ENCODE measurements at places on chromosomes 12 and 14.

- DNase-seq, result no peak
Observed at GRCh38 chr12:5201554-5202218, 158.0 kb downstream of the KCNA5 start.

GRCh38 chr12:84913129-84913515, 523 bp upstream of the SLC6A15 start:
- no peak for DNase-seq

DNA sequence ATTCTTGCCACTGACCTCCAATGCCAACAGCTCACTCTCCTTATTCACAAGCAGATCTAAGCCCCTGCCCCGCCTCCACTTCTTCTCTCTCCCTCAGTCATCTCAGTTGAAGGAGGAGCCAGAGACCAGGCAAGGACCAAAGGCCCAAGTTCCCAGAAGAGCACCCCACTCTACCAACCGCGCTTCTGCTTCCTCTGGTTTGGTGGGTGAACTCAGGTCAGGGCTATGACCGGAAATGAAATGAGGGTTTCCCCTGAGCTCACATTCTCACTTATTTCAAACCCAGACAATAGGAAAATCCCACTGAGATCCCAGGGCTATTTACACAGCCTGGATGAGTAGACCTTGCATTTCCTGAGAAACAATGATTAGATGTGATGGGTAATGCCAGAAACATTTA, 9.9 kb downstream of the DPF3 start:
- no peak for DNase-seq

GRCh38 chr14:42884100-42884499, 1277.4 kb downstream of the LRFN5 start:
- no peak for DNase-seq

GRCh38 chr14:44029933-44030332, 477.1 kb downstream of the FSCB start:
- no peak for DNase-seq

DNA sequence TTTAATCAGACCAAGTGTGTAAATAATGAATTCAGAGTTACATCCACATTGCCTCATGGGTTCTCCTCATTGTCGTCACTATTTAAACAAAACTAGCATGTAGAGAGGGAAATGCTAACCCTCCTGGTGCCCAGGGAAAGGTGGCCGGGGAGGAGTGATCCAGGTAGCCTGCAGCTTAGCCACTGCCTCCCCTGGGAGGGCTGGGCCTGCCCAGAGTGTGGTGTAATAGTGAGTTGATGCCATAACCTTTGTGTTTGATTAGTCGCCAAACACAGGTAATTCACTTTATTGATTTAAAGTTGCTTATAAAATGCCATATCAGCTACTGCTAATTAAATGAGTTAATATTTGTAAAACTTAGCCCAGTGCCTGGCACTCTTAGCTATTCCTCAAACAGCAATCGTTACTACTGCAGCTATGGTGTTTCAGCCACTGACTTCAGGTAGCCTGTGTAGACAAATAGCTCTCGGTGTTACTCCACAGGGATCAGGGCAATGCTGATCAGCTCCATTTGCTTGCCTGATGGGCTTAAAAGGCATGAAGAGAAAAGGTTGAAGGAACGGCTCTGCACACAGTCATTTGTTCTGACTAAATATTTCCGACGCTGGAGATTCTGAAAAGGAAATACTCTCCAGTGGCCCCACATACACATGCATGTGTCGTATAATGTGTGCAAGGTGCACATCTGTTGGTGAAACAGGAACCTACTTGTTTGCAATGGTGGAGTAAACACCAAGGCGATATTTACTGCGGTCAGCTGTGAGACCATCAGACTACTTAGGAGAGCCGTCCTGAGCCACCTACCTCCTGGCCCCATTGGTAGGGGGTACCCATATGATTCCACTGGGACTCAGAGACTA, 45.7 kb upstream of the PRMT8 start:
- no peak for DNase-seq

DNA sequence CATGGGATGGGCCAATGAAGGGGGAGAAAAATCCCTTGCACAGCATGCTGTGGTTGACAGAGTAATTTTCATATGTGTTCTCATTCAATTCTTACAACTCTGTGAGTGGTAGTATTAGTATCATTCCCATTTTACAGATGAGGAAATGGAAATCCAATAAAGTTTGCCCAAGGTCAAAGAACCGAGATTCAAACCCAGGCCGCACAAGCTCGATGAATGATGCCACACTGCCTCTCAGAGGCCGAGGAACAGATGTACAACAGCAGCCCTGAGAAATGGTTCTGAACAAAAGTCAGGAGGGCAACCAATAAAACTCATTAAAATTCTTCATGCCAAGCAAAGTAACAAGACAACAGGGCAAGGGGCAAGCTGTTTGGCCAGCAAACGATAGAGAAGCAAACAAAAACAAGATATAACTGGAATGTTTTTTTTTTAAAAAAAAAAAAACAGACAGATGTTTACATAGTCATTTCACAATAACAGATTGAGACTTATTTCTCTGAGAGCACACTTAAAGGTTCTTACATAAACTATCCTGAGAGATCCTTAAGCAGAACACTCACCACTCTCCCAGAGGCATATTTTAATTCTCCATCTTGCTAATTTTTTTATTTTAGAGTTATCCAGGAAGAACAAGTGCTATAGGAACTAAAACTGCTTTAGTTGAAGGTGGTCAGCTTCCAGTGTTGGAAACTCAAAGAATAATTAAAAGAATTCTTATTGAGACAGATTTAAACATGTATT, 85.8 kb downstream of the EXOC5 start:
- no peak for DNase-seq

DNA sequence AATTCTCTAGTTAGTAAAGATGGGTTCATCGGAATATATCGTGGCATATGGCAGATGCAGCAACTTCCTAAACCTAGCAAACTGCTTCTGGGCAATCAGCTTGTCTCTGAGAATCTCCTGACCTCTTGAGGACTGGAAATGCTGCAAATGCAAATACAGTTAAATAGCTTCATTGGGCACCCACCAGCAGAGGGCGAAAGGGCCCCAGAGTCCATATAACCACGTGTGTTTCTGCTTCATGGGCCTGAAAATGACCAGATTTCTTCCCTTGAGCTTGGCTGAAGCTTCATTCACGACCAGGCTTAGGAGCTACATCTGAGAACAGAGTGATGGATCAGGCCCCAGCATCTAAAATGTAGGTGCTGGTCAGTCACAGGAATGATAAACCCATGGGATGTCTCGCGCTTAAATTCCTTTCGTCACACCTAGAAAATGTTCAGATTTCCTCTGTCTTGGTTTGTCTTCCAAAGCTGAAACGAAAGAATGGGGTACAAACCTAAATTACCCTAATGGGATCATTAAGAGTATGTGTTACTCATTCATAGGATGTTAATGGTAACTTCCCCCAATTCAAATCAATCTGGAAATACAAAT, 1482.5 kb upstream of the TMEM132C start:
- DNase-seq, result peak; percentile 38

DNA sequence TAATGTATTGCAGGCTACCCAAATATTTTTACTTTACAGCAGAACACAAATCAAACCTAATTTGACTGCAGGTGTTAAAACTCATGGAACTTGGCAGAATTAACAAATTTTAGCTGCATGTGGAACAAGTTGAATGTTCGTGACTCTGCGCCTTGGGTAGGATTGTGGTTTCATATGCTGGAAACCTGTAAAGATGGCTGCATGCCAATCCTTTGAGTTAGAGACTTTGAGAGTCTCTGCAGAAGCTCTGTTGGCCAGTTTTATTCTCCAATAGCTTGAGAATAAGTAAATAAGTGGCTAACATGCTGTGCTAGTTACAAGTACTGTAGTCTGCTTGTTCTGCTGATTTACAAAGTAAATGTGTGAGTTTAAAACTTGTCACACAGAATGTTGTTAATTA, 77.8 kb downstream of the PDE6H start:
- no peak for DNase-seq

- DNase-seq, result no peak
Observed at GRCh38 chr14:91330096-91330696, 85.7 kb upstream of the GPR68 start.

GRCh38 chr12:57732726-57733593, 5.6 kb downstream of the AGAP2 start:
- DNase-seq, result no peak

DNA sequence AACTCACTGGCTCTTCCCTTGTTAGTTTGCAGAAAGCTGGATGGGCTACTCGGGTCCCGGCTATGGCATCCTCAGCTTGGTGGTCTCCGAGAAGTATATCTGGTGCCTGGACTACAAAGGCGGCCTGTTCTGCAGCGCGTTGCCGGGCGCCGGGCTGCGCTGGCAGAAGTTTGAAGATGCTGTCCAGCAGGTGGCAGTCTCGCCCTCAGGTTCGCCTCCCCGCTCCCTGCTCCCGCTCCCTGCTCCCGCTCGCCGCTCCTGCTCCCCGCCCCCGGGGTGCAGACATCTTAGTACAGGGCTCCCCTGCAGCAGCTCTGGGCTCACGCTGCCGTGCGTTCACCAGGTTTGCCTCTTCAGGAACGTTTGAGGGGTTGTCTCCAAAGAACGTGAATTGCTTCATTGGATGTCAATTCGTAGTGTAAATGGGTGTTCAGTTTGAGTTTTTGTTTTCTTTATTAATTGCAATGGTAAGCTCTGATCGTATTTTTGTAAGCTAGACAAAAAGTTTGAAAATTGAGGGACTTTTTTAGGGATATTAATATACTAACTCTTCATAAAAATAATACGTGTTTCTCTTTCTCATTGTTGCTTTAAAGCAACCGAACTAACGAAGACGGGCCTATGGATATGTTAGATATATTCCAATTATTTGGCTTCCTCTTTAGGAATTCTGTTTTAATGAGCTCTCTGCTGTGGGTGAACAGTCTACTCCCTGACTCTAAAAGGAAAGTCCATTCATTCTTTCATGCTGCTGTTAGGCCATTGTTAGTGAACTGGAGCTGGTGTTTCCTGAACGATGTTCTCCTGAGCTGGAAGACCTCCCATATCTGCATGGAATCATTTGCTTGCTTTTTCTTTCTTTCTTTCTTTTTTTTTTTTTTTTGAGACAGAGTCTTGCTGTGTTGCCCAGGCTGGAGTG, 71.3 kb downstream of the ANKRD9 start:
- DNase-seq, result peak; percentile 44

DNA sequence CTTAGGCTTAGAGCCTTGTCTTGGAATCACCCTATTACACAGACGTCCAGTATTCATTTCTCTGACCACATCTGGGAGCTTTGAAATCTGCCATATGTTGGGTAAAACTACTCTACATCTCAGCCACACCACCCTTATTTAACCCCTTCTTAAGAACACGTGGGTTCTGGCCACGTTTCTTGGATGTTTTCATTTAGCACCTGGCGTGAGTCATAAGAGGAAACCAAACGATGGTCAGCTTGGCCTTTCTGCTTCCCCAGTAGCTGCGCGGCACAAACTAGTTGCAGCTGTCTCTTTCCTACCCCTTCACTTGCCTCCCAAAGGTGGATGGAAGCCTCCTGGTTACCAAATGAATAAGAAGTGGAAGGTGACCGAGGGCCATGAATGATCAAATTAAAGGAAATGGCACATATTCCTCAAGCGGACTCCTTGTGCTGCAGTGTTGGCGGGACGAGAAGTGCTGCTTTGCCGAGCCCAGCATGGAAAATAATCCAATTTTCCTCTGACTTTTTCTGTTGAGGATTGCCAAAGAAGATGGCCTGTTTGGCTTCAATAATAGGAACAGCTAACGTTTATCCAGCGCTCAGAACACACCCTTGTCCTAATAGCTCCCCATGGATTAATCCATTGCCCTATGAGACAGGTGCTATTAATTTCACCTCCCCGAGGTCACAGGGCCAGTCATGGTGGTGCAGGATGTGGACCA, 154.1 kb downstream of the ZNF664 start:
- no peak for DNase-seq

GRCh38 chr14:65560340-65561027, 148.0 kb downstream of the FUT8 start:
- no peak for DNase-seq

DNA sequence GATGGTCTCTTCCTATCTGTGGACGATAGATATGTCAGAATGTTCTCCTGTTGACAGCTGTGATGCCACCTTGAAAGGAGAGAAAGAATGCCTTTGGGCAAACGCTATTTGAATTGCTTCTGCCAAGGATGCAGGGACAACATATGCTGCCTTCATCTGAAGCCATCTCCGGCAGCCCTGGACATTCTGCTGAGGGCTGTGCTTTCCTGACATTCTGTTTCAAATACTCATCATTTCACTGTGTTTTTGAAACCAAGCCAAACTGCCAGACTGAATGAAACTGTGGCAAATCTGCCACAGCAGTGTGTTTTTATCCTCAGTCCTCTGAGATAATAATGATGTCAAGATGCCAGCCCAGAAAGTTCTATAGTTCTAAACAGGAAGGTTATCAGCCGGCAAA, 85.8 kb upstream of the BCAT1 start:
- DNase-seq, result no peak

DNA sequence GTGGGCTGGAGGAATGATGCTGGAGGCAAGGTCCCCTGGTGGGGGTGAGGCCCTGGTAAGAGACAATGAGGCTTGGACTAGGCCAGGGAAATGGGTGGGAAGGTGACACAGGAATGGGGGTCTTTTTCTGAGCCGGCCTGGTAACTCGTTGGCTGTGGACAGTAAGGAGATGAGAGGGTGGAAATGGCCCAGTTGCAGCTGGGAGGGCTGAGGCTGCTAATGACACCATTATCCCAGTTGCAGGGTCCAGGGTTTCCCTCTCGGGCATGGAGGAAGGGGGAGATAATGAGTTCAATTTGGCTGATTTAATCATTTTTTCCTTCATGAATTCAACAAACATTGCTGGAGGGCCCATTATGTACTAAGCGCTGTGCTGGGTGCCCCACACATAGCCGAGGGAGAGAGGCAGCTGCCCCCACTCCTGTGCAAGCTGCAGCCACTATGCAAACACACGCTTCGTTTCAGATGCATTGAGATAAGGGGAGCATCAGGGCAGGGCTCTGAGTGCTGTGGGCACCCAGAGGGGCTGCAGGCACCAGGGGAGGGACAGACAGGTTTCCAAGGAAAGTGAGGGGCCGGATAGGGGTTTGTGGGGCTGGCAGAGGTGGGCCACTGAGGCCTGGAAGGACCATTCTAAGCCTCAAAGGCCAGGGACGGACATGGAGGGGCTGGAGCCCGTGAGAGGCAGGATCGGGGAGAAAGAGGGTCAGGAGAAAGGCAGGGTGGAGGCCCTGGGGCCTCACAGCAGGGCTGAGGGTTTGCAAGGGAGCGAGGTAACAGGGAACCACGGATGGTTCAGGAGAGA, 43.2 kb upstream of the MEG3 start:
- DNase-seq, result no peak

DNA sequence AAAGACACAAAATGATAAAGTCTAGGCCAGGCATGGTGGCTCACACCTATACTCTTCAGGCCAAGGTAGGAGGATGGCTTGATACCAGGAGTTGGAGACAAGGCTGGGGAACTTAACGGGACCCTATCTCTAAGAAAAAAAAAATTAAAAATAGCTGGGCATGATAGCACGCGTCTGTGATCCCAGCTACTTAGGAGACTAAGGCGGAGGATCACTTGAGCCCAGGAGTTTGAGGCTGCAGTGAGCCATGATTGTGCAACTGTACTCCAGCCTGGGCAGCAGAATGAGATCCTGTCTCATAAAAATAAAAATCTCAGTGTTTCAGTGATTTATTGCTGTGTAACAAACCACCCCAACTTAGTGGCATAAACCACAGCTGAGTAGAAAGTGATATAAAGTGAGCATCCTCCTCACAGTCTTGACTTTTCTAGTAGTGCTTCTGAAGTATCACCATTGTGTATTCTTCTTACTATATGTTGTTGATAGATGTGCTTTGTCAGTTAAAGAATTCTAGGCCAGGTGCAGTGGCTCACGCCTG, 10.6 kb upstream of the ATF1 start:
- no peak for DNase-seq

All from CD4-positive, alpha-beta T cell treated with Interleukin-2 at 100 ng/mL for 4 hours (primary cell).